ENCODE measurements at places on chromosomes 11 and 22.
A peak's percentile ranks its signal among the peaks of the same experiment; 100 is the strongest.

GRCh38 chr11:100865443-100866065 is 178.5 kb downstream of the ARHGAP42 start:
- no peak for DNase-seq

GRCh38 chr11:12019866-12020416 is 11.5 kb upstream of the DKK3 start:
- no peak for DNase-seq

DNA sequence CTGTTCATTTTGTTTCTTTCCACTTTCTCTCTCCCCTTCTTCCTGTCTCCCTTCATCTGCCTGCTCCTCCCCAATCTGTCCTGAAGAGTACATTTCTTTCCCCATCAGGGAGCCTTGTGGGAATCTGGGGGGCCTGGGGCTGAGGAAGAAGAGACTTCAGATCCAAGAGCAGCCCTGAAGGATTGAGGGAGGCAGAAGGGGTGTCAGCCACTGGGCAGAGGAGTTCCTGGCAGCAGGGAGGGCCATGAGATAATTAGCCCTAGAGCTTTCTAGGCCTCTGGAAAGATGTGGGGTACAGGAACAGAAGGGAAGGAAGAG is 24.4 kb upstream of the OAF start:
- no peak for DNase-seq

DNA sequence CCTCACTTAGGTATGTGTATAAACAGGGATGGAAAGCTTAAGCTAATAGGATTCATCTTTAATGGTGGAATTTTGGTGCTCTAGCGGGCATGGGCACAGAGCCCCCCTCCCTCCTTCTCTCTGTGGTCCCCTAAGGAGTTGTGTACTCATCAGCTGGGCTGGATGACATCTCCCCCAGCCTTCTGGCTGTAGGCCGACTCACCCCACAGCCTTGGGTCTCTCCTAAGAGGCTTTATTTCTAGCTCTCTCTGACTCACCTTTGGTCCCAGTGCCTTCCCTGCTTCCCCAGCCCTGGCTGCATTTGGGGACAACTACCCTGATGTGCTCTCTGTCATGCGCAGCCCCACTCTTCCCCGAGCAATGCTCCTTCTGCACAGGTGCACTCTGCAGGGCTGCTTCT is 26.9 kb downstream of the SLC6A5 start:
- DNase-seq: no peak

- DNase-seq: no peak
Measured at GRCh38 chr11:68016161-68016903, 6.2 kb downstream of the ALDH3B1 start.

DNA sequence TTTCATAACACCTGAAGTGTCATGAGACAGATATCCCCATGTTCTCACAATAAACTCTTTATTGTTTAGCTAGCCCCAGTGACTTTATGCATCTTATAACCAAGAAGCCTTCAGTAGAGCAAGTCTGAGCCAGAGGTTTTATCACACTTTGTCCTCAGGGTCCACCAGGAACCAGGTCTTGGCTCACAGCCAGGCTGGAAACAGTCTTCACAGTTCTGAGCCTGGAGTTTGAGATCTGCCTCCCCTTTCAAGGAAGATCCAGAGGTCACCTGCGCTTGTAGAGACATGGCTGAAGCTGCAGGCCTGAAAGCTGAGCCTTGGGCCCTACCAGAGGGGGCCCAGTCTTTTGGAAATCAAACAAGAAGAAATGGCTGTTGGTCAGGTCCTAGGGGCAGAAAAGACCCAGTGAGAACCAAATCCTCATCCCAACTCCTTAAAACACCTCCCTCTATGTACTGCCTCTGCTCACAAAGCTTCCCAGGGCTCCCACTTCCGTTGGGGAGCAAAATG is 3.5 kb downstream of the RRP8 start:
- DNase-seq: no peak

- DNase-seq: no peak
Measured at GRCh38 chr11:99148352-99148751, 127.6 kb downstream of the CNTN5 start.

GRCh38 chr11:112128483-112129121 is 35.3 kb downstream of the IL18 start:
- no peak for DNase-seq

DNA sequence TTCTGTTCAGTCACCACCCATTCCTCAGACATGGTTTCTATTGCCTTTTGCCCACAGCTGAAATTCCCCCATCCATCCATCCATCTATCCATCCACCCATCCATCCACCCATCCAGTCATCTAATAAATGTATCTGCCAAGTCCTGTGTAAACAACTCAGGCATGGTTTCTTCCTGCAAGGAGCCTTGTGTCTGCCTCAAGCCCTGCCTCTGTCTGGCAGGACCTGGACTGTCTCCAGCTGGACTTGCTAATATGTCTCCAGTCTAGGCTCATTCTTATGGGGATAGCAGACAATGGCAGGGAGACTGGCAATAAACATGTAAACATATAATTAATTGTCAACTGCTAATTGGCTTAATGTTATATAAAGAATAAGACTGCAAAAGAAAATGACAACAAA is 64.7 kb upstream of the AMPD3 start:
- DNase-seq: no peak

DNA sequence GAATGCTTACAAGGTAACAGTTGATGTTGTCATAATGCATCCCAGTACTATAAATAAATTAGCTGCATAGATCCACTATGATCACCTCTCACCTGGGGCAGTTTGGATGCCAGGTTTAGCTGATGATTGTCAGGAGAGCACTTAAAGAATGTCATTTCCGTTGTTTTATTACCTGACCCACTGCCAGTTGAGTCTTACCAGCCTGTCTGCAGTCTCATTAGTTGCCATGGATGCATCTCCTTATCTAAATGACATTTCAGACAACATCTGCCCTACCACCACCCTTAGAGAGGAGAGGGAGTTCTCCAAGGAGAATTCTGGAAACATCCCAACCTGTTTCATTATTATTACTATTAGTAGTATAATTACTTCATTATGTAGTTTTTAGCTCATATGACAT is 339.1 kb upstream of the API5 start:
- no peak for DNase-seq

GRCh38 chr11:126210871-126211235 is 597 bp downstream of the RPUSD4 start:
- no peak for DNase-seq

DNA sequence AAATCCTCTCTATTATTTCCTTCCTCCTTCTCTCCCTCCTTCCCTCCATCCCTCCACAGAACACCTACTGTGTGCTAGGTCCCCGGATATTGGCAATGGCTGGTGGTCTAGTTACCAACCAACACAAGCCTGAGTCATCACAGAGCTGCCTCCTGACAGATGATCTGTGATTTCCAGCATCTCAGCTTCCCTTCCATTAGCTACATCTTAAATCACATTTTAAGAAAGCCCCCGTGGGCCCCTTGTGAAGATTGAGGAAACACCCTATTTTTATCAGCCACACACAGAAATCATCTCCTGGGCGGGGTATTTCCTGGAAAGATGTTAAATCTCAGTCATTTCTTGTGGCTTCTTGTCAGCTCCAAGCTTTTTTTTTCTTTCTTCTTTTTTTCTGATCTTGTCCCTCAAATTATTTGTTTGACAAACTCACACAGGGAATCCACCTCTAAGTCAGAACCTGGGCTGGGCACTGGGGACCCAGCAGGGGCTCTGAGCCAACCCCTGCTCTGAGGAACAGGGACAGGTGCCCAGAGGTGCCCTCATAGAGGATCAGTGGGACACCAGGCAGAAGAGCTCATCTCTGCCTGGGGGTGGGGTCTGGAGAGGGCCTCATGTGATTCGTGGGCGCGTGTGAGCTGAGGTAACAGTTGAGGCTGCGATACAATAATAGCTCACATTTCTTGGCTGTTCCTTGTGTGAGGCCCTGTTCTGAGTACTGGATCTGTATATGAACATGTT is 42.4 kb downstream of the CACNA1I start:
- no peak for DNase-seq

DNA sequence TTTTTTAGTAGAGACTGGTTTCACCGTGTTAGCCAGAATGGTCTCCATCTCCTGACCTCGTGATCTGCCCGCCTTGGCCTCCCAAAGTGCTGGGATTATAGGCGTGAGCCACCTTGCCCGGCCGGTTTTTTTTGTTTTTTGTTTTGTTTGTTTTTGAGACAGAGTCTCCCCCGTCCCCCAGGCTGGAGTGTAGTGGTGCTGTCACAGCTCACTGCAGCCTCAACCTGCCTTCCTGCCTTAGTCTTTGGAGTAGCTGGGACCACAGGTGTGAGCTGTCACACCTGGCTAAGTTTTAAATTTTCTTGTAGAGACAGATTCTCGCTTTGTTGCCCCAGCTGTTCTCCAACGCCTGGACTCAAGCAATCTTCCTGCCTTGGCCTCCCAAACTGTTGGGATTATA is 3.2 kb downstream of the PPIL2 start:
- DNase-seq: no peak

DNA sequence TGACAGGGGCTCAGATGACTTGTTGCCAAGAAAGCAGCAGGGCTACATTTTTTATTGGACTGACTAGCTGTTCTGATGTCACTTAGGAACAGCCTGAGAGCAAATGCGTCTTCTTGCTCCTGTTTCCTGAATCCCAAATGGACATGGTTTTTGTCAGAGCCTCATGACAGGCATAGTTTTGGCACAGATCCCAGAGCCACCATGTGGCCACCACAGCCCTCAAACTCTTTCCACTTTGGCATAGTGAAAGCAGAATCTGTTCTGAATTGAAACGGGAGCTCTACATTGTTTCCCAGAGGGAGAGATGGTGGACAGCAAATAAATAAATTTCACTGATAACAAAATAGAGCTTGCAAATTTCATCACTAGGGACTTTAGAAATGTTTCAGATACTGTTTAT is 222.2 kb downstream of the C11orf87 start:
- peak; percentile 25 for DNase-seq

DNA sequence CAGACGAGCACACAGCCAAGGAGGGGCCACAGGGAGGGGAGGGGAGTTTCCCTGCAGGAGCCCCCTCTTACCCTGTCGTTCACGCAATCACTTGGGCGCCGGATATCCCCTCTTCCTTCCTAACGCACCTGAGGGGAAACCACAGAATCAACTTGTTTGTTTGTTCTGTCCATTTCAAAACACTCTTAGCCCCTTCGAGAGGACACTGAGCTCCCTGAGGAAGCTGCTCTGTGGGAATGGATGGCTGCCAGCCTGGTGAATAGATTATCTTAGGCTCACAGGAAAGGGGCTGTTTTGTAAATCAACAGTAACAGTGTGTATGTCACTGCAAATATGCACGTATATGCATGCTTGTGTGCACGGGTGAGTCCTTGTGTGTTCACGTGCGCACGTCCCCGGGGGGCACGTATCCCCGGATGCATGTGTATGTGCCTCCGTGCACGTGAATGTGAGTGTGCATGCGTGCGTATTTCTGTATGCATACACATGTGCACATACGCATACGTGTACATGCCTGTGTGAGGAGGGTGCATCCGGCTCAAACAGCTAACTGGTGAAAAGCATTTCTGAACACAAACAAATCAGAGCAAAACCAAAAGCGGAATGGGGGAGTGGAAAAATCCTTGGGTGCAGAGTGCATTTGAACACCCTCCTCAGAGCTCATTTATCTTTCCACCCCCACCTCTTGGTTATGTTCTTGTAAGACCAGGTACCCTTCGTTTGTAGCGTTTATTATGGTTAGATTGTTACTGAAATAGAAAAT is 7.2 kb downstream of the ARSA start:
- peak; percentile 84 for DNase-seq

GRCh38 chr11:2312232-2313042 is 10.6 kb downstream of the TSPAN32 start:
- peak; percentile 82 for DNase-seq

- no peak for DNase-seq
Measured at GRCh38 chr11:19232910-19233503, 7.7 kb downstream of the E2F8 start.

DNA sequence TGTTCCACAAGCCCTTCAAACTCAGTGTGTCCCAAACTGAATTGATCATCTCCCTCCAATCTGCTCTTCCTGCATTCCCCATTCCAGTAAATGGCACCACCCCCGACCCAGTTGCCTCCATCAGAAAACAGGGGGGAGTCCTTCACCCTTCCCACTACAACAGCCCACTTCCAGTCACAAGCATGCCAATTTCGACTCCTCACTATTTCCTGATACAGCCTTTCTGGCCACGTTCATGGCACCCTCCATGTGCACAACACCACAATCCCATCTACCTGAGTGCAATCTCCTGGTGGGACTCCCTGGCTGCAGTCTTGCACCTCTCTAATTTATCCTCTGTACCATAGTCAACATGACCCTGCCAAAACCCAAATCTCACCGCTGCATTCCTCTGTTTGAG is 1.6 kb upstream of the DNAL4 start:
- DNase-seq: no peak

DNA sequence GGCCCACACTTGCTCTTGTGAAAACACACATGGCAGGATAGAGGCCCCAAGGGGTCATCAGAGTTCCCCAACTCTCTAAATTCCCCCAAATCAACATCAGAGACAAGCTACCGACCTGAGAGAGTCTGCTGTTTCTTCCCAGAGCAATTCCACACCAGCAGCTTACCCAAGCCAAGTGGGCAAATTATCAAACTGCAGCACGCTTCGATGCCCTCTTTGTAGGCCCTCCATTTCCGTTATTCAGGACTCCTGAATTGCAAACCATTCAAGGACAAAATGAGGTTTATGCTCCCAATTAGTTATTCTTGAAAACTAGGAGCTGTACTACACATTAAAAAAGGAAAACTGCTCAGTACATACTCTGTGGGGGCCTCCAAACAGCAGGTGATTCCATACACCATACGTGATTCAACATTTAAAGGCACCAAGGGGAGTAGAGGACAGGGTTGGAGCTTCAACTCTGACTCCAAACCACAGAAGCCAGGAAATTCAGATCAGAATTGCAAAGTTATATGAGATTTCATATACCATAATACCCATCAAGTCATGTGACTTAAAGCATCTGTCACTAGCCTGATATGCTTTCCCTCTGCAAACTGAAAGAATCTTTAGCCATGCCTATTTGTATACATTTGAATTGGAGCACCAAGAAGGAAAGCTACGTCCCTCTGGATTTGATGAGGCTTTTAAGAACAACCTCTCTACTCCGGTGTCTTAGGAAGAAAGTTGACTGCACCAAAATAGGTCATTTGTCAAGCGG is 234.8 kb downstream of the CADM1 start:
- DNase-seq: no peak

- no peak for DNase-seq
Measured at GRCh38 chr11:87359401-87359800, 321.7 kb downstream of the TMEM135 start.

- no peak for DNase-seq
Measured at GRCh38 chr11:79441461-79441875, 638 bp upstream of the TENM4 start.

DNA sequence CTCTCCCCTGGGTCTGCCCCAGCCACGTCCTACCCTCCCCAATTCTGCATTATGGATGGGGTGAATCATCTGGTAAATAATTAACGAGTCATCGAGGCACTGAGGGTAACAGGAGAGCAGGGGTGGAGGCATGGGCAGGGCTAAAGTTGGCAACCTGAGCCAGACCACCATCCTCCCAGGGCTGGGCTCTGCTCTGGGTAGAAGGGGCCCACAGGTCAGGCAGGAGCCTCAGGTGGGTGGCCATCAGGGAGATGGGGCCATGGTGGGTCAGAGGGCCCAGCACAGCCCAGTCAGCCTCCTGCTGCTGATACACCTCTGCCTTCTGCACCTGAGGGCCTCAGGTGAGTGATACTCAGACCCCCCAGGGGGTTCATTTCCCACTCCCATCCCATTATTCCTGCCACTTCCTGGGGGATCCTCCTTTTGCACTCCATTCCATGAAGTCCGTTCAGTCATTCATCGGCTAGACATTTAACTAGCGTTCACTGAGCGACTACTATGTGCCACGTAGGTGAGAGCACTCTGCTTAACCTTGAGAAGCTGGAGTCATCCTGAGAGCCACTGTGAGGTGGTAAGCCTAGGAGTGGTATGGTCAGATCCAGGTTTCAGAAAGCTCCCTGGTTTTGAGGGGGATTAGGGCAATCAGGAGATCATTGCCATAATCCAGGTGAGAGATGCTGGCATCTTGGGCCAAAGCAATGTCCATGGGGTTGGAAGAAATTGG is at the start of gene VSIG10L2:
Gene VSIG10L2, plus strand, starts transcription at position 248 of the 724 bp plus-strand sequence. Its CDS starts 12 bp downstream, at position 260.
- no peak for DNase-seq
